ENCODE measurements at places on chromosomes 5 and 9.

DNA sequence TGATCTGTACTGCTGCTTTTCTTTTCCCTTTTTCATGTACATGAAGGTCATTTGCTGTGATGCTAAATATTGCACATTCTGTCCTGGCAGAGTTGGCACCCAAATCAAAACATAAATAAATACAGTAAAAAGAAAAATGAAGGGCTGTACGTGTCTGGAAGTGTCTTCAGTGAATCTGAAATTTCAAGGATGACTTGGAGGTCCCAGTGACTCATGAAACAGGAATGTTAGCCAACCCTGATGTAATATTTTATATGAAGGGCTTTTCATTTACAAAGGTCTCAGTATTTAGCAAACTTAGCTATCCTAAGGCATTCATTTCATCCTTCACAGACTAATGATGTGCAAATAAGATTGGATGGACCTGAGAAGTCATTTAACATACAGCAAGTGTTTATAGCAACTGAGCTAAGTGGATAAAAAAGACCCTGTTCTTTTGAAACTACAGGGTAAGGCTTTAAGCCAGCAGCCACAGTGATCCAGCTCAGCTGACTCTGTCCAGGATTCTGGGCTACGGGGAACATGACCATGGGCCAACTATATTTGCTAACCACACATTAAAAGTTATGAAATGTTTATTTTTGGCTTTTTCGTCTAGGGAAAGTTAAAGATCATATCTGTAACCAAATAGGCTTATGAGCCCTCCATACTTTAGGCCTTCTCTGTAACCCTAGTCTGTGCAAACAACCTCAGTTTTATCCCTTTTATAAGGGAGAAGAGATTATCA is 104.0 kb upstream of the DMRTA1 start:
- DNase-seq = no peak

GRCh38 chr9:18996211-18996610 is 36.8 kb downstream of the SAXO1 start:
- DNase-seq = no peak

DNA sequence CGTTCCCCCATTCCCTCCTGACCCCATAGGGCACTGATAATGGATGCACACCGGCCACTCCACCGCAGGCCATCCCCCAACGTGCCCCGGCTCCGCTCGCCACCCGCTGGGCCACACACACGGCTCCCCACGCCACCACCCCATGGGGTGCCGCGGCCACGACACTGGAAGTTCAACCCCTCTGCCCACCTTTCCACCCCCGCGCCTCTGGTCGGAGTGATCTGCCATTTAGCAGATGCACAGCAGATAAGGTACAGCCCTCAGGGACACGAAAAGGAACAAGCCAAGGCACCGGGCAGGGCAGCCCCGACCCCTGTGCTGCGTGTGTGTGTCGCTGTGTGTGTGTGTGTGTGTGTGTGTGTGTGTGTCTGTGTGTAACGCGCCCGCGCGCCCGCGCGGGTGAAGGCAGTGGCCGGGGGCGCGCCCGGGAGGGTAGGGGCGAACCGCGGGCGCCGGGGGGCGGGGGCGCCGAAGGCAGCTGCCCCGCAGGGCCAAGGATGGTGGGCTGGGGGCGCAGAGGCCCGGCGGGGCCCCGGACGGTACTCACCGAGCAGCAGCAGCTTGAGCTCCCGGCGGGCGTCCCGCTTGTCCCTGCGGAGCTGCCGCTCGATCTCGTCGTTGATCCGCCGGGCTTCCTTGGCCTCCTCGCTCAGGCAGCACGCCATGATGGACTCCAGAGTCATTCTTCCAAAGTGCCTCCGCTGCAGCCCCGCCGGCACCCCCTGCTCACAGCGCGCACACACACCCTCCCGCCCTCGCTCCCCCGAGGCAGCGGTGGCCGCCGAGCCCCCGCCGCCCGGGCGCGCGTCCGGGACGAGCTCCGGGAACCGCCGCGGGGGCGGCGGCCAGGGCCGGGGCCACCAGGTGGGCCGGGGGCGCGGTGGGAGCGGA is 813 bp downstream of the GNAQ start:
- peak; percentile 51 for DNase-seq

DNA sequence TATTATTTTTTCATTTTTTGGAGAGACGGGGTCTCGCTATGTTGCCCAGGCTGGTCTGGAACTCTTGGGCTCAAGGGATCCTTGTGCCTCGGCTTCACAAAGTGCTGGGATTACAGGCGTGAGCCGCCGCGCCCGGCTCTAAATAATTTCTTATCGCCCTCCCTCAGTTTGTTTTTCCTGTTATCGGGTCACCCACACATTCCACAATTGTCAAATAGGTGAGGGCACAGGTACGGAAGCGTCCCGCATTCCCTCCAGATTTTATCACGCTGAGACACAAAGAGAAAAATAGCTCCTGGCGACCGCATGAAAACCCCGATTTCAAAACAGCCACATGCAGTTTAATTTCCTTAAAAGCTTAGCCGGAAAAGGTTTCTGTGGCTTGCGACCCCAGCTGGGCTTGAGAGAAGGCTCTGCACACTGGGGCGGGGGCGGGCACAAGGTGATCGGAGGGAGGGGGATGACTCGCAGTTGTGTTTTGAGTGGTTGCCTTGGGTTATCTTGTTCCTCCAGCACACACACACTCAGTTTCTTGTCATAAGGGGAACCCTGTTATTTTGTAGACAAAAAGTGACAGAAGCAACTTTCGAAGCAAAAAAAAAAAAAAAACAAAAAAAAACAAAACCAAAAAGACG is 717 bp upstream of the IQGAP2 start:
- DNase-seq = peak; percentile 85

DNA sequence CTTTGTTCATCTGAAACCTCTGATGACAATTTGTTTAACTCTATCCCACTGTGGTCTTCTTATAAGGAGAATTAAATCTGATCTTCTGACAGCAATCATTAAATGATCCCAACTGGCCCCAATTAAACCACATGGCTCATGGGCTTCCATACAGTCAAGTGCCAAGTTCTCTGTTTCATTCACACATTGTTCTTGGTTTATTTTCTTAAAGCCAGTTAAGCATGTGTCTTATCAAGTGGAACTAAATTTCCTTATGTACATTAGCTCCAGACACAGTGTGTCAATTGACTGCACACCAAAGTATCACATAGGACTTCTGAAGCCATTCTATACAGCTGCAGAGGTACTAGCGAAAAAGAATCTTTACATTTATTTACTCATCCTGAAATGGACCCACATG is 51.2 kb downstream of the MEF2C start:
- no peak for DNase-seq

DNA sequence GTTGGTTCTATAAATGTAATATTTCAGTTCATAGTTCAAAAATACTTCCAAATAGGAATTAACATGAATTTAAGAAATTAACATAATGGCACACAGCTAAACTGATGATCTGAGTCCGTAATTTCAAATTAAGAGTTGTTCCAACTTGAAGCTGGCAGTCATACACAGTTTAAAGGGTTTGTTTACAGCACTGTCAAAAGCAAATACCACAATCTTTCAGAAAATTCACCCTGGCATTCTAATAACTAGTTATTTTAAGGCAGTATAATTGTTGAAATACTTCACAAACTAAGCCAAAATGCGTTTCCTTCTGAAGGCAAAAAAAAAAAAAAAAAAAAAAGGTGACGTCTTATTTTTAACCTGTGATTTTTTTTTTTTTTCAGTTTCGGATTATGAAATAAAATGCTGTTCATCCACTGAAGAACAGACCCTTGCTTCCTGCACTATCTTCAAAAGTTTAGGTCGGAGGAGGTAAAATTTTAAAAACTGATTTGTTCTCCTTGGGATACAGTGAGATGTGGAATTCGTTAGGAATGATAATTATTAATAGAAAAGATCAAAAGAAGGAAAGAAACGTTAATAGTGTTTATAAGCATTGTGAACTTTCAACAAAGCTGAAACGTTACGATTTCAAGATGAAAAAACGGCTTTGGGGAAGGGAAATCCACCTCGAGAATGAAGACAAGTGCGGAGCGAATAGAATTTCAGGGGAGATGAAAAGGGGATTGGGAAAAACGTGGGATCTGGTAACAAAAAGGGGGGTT is 850 bp downstream of the IL6ST start:
- no peak for DNase-seq

GRCh38 chr5:136212252-136212721 is 19.3 kb upstream of the SMIM32 start:
- peak; percentile 18 for DNase-seq

- DNase-seq = no peak
Observed at GRCh38 chr5:171454549-171454948, 35.1 kb downstream of the FGF18 start.

DNA sequence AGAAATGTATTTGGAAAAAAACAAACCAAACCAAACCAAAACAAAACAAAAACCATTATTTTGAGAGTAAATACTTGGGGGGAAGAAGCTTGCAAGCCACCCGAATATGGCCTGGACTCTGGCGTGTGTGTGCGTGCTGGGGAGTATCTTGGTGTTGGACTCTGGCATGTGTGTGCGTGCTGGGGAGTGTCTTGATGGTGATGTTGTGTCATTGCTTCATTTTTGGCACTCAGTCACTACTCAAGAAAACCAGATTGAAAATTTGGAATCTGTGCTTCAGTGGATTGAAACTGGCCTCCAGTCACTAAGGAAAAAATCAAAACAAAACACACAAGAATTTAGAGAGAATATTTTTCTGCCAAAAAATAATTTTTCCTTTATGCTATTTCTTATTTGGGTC is 76.1 kb downstream of the ARRDC3 start:
- no peak for DNase-seq

GRCh38 chr5:14064841-14065240 is 78.3 kb upstream of the TRIO start:
- no peak for DNase-seq

Data from CD4-positive, alpha-beta T cell treated with Interleukin-6 at 100 ng/mL for 8 hours (primary cell).